H1 (cell line): ENCODE measurements at places on chromosomes 4 and X.

DNA sequence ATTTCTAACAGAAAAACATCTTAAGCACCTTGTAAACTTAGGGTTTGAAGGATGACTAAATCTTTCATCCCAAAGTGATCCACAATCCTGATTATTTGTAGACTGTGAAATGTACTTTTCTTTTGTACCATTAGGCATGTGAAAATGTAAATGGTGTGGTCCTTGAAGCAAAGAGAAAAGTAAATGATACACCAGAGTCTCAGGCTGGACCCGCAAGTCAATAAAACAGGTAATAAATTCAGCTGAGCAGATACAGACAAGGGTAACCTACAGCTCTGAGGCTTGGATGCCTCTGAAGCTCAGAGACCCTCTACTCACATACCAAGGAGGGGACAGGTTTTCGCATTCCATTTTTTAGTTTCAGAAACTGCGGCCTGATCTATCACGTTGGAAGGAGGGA, 2.8 kb upstream of the LAP3 start:
- DNase-seq, result no peak

GRCh38 chr4:71185037-71185436, 153.8 kb upstream of the SLC4A4 start:
- DNase-seq, result no peak

GRCh38 chr4:97475621-97476020, 667.7 kb downstream of the STPG2 start:
- DNase-seq, result no peak

DNA sequence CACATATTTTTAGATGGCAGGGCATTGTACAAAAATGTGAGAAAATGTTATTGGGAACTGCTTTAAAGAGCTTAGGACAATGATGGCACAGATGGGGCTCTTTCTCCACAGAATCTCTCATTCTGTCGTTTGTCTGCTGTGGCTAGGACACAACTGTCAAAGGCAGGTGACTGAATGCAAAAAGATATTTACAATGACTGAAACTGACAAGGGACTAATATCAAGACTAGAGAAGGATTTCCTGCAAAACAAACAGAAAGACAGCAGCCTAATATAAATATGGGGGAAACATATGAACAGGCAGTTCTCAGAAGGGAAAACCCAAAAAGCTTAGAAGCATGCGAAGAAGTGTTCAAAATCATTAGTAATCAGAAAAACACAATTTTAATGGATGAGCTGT, 177.5 kb upstream of the AFF2 start:
- DNase-seq, result no peak

- DNase-seq, result no peak
These were observed 136.5 kb upstream of the NKX1-1 start for GRCh38 chr4:1542516-1543320.

- no peak for DNase-seq
These were observed 6.5 kb downstream of the SPP1 start for GRCh38 chr4:87982036-87982435.
